H9 (cell line): ENCODE measurements at places on chromosomes 11 and 22. TPM values are rescaled to one million over a fixed set of nuclear protein-coding genes. Genes with fewer than 3 reads are reported as not detected.
A peak's percentile ranks its signal among the peaks of the same experiment; 100 is the strongest.

C11orf98 gene
- 139 and 150 TPM in 2 replicates for total RNA-seq

DNA sequence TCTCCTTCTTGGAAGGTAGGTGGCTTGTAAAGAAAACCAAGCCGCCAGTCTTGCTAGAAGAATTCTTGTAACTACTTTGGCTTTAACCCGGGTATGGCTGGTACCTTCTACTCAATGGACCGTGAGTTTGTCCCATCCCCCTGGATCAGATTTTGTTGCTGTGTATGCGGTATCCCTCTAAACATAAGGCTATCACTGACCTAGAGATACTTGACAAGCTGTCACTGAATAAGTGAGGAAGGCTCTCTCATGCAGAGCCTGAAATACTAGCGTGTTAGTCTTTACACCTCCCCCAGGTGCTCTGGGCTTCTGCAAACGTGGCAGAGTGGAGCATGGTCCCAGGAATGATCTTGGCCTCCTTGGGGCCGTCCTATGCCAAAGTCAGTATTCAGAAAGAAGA, 34.5 kb downstream of the GLB1L2 start:
- no peak for DNase-seq
- H3K27me3 ChIP-seq = no peaks in the 10 kb centered on the region
- H3K4me3 ChIP-seq = no peak overlapping the region
- no peaks in the 10 kb centered on the region for H3K36me3 ChIP-seq
- H3K4me1 ChIP-seq = no peaks in the 10 kb centered on the region

- DNase-seq = peak; percentile 78
- peaks cover 6% of the 10 kb centered on the region; the same call in 1 of the 2 replicates for H3K4me1 ChIP-seq
- no peaks in the 10 kb centered on the region for H3K27me3 ChIP-seq
- no peak overlapping the region for H3K4me3 ChIP-seq
- no peak overlapping the region for H3K27ac ChIP-seq
Observed at GRCh38 chr11:72413914-72414628, 20.3 kb downstream of the CLPB start.

AGBL2 gene
- 3.0 and 4.3 TPM in 2 replicates for total RNA-seq

GRCh38 chr22:32073262-32073661, 30.2 kb downstream of the SLC5A1 start:
- no peaks in the 10 kb centered on the region for H3K36me3 ChIP-seq
- H3K27me3 ChIP-seq = no peaks in the 10 kb centered on the region
- no peak for DNase-seq
- no peak overlapping the region for H3K27ac ChIP-seq
- H3K4me3 ChIP-seq = no peak overlapping the region
- H3K4me1 ChIP-seq = peaks cover 3% of the 10 kb centered on the region; the same call in 1 of the 2 replicates

GRCh38 chr22:49914256-49914655, 4.0 kb downstream of the ALG12 start:
- H3K4me3 ChIP-seq = no peak overlapping the region
- H3K27me3 ChIP-seq = no peaks in the 10 kb centered on the region
- no peak for DNase-seq
- peaks cover 17% of the 10 kb centered on the region for H3K36me3 ChIP-seq
- H3K27ac ChIP-seq = no peak overlapping the region

DNA sequence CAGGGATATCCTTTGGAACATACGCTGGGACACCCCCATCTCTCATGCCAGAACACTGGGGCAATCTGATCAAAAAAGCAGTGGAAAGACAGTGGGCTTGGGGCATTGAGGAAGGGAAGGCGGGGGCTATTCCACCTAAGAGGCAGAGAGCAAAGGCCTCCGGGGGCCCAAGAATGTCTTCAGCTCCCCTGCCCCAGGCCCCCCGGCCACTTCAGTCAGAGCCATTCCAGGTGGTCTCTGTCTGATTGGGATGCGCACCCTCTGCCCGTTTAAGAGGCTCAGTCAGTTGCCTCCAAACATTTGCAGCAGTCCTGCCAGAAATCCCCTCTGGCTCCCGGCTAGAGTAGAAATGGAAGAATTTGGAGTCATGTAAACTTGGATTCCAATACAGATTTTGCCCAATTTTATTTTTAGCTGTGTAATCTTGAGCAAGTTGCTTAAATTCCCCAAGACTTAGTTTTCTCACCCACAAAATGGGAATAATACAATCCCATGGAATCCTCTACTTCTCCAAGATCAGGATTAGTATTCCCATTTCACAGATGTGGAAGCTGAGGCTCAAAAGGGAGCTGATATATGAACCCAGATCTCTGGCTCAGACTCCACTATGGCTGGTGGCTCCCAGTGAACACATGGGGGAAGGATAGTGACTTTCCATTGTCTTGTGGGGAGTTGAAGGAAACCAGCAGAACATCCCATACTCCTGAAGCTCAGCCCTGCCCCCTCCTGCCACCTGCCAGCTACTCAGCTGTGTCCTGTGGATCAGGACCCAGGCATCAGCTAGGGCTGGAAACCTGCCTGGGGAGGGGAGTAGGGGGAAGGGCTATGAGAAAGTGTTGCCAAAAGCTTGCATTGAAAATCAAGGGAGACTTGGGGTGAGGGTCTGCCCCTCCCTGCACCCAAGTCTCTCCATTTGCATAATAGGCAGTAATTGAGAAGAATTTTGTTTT, 6.1 kb upstream of the WNT11 start:
- 0 out of 2 replicates have a peak, but pooled peaks cover 4% of the 10 kb centered on the region for H3K4me1 ChIP-seq
- peaks cover 44% of the 10 kb centered on the region for H3K27me3 ChIP-seq
- H3K4me3 ChIP-seq = no peak overlapping the region
- DNase-seq = no peak

- DNase-seq = no peak
- H3K36me3 ChIP-seq = peaks cover 5% of the 10 kb centered on the region; the same call in 1 of the 2 replicates
- peak overlapping the region; percentile 81 for H3K4me3 ChIP-seq
- no peak overlapping the region for H3K27ac ChIP-seq
Observed at GRCh38 chr11:73306069-73306841, 1.8 kb upstream of the ARHGEF17 start.

GRCh38 chr22:49209452-49210195, 618.0 kb downstream of the BRD1 start:
- peak; percentile 20 for DNase-seq
- H3K27me3 ChIP-seq = no peaks in the 10 kb centered on the region
- no peaks in the 10 kb centered on the region for H3K36me3 ChIP-seq
- H3K27ac ChIP-seq = no peak overlapping the region
- no peak overlapping the region for H3K4me3 ChIP-seq

TYR gene
- total RNA-seq = not detected in 2 replicates

UNC93B1 gene
- 21.7 and 23.3 TPM in 2 replicates for total RNA-seq

- no peaks in the 10 kb centered on the region for H3K4me1 ChIP-seq
- no peak overlapping the region for H3K27ac ChIP-seq
- DNase-seq = peak; percentile 84
- H3K4me3 ChIP-seq = no peak overlapping the region
- no peaks in the 10 kb centered on the region for H3K27me3 ChIP-seq
Observed at GRCh38 chr11:93921695-93922468, 71.5 kb upstream of the VSTM5 start.

DNA sequence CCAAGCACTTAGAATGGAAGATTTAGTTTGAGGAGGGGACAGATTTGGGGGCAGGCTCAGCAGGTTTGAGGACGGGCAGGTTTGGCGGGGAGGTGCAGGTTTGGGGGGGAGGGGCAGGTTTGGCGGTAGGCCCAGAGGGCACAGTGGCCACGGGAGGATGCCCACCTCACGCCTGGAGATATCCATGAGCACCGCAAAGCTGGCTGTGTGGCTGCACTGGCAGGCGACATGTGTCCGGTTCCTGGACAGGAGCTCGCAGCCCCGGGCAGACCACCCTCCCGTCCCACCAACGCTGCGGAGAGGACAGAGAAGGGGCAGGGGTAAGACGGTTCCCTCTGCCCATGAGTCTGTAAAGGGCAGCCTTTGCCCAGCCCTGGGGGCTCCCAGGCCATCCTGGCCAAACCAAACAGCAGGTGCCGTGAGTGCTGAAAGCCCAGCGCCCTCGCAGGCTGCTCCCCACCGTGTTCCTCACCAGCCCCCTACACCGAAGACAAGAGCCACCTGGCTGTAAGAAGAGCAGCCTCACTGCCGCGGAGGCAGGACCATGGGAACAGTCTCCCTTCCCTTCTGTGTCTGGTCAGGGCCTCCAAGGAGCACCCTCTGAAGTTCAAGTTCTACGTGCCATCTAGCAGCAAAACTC, 43.0 kb downstream of the TRMU start:
- DNase-seq = no peak
- no peaks in the 10 kb centered on the region for H3K27me3 ChIP-seq
- peak overlapping the region; percentile 54; the same call in 2 of the 3 replicates for H3K4me3 ChIP-seq
- peaks cover 6% of the 10 kb centered on the region; the same call in 1 of the 2 replicates for H3K4me1 ChIP-seq
- H3K27ac ChIP-seq = no peak overlapping the region

DNA sequence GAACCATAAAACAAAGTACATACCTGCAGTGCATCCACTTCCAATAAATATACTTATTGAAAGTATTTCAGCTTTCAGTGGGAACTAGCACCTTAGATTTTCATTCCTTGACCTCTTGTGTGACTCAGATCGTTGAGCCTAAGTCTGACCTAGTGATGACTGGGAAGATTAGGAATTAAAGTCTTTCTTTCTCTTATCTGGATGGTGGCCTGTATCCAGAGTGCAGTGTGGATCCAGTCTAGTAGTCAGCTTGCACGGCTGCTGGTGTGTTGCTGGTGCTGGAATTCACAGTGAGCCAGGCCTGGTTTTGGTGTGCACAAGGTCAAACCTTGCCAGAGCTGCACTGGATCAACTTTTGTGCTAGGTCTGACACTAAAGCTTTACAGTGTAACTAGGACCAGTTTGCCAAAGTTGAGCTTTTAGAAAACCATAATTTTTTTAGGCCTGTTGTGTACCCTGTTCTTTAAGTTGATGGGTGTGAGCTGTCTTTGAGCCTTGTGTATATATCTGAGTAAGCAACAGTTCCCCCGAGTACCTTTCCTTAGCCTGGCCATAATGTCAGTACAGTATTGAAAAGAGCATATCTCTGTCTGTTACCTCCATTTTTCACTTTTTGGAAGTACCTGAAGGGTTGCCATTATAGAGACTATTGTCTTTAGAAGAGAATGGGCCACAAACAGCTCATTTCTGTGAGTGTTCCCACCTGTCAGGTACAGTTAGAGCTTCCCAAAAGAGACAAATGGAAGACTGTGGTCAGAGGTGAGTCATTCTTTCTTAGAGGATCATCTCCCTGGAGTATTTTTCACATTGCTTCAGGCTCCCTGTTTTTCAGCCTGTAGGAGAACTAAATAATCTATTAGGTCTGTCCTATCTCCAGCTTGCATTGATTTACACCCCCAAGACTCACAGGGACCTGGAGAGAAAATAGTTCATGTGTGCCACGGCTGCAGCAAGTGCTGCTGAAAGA, 89.8 kb downstream of the ALX4 start:
- no peak overlapping the region for H3K27ac ChIP-seq
- no peaks in the 10 kb centered on the region for H3K27me3 ChIP-seq
- H3K4me1 ChIP-seq = no peaks in the 10 kb centered on the region
- H3K4me3 ChIP-seq = no peak overlapping the region

DNA sequence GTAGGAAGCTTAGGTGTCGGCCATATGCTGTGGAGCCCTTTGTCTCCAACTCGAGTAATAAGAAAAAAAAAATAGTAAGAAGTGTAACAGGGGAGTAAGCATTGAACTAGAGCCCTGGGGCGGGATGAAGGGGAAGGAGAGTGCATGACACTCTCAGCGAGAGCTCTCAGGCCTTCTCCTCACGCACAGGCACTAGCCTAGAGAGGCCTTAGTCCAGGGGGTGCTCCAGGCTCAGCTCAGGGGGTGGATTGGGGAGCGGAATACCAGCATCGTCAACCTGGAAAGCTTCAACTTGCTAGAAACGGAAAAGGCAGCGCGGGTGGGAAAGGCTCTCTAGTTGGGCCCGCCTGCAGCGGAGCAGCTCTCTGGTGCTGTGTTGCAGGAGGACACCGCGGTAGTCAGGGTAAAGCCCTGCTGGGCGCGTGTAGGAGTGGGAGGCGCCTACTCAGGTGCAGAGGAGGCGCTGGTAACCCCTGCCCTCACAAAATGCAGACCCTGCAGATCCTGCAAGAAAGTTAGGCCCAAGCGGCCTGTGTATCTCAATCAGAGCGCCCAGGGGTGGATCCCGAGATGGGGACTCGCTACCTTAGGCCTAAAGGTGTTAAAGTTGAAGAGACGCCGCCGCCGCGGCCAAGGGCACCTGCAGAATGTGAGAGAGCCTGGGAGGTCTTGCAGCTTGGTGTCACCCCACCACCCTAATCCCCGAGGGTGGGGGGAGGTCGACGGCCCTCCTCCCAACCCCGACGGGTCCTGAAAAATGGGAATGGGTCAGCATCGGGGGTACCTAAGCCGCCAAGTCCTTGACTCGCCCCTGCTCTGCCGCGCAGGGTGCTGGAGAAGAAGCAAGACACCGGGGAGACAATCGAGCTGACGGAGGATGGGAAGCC, 2.8 kb downstream of the SLC17A6 start:
- H3K36me3 ChIP-seq = no peaks in the 10 kb centered on the region
- peak; percentile 73 for DNase-seq
- peak overlapping the region; percentile 76 for H3K4me3 ChIP-seq

DNA sequence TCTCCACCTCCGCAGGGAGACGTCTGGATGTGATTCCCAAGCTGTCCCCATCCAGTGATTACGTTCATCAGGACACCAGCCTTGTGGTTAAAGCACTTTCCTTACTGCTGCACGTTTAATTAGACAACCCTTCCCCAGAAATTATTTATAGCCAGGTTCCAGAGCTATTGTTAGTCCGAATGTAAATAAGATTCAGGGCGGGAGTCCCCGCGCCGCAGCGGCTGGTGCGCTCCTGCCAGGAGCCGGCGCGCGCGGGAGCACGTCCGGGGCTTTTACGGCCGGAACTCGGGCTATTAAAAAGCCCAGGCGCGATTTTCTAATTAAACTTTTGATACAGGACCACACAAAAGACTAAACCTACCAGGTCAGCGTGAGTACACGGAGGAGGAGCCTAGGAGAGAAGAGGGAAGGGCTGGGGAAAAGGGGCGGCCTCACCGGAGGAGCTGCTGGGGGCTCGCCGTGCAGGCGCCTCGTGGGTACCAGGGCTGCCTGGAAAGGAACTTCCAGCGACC, 538.3 kb downstream of the OPCML start:
- no peaks in the 10 kb centered on the region; the same call in 1 of the 2 replicates for H3K36me3 ChIP-seq
- peaks cover 21% of the 10 kb centered on the region; the same call in 1 of the 2 replicates for H3K27me3 ChIP-seq
- H3K4me1 ChIP-seq = no peaks in the 10 kb centered on the region
- DNase-seq = no peak
- peak overlapping the region; percentile 60 for H3K4me3 ChIP-seq
- H3K27ac ChIP-seq = no peak overlapping the region

DNA sequence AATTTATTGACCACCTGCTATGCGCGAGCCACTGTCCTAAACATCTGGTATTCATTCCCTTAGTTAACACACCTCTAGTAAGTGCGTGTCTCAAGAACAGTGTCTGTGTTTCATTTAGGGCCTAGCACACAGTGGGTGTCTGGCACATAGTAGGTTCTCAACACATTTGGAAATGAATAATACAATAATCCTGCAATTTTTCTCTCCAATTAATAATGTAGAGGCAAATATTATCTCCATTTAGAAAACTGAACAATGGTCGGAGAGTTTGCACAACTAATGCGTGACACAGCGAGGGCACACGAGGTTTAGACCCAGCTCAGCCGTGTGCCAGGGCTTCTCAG, 4.0 kb upstream of the NCF4 start:
- no peak overlapping the region for H3K27ac ChIP-seq
- H3K4me3 ChIP-seq = no peak overlapping the region
- H3K4me1 ChIP-seq = no peaks in the 10 kb centered on the region; the same call in 1 of the 2 replicates
- no peaks in the 10 kb centered on the region; the same call in 1 of the 2 replicates for H3K27me3 ChIP-seq
- H3K36me3 ChIP-seq = peaks cover 5% of the 10 kb centered on the region; the same call in 1 of the 3 replicates

- no peak overlapping the region for H3K4me3 ChIP-seq
- no peak overlapping the region for H3K27ac ChIP-seq
- peaks cover 4% of the 10 kb centered on the region; the same call in 1 of the 2 replicates for H3K4me1 ChIP-seq
- DNase-seq = no peak
- H3K27me3 ChIP-seq = no peaks in the 10 kb centered on the region
Observed at GRCh38 chr11:95104856-95105255, 15.2 kb downstream of the ENDOD1 start.

OR2AG1 gene
- total RNA-seq = not detected in 2 replicates

PTS gene
- total RNA-seq = 45.9 and 48.6 TPM in 2 replicates

GRCh38 chr11:131411636-131412035, 41.2 kb downstream of the NTM start:
- no peaks in the 10 kb centered on the region; the same call in 1 of the 2 replicates for H3K4me1 ChIP-seq
- DNase-seq = no peak
- no peaks in the 10 kb centered on the region for H3K27me3 ChIP-seq
- H3K27ac ChIP-seq = no peak overlapping the region
- H3K4me3 ChIP-seq = no peak overlapping the region
